ENCODE measurements at places on chromosomes 2 and 18. TPM values are rescaled to one million over a fixed set of nuclear protein-coding genes. Genes with fewer than 3 reads are reported as not detected.

GRCh38 chr2:192215096-192215877, 20.6 kb upstream of the TMEFF2 start:
- no peaks in the 10 kb centered on the region for H3K4me1 ChIP-seq
- no peak for DNase-seq
- H3K4me3 ChIP-seq = no peak overlapping the region
- H3K36me3 ChIP-seq = no peaks in the 10 kb centered on the region

- no peaks in the 10 kb centered on the region for H3K27me3 ChIP-seq
- no peak for DNase-seq
- no peak overlapping the region for H3K4me3 ChIP-seq
- H3K4me1 ChIP-seq = no peaks in the 10 kb centered on the region
- H3K36me3 ChIP-seq = no peaks in the 10 kb centered on the region
These were observed 7.8 kb upstream of the DDX1 start for GRCh38 chr2:15583826-15584225.

- no peak overlapping the region for H3K4me3 ChIP-seq
- H3K4me1 ChIP-seq = peaks cover 13% of the 10 kb centered on the region
- H3K36me3 ChIP-seq = peaks cover 8% of the 10 kb centered on the region
- peak overlapping the region; percentile 57 for H3K27ac ChIP-seq
These were observed 206.9 kb downstream of the TNS1 start for GRCh38 chr2:217795706-217796465.

The SCYGR4 gene
- total RNA-seq = not detected

The CEBPZOS gene
- total RNA-seq = 30.3 TPM
